NCI-H774 (cell line): ENCODE measurements at places on chromosomes 2 and 18.

GRCh38 chr2:42493468-42494354, at the start of gene KCNG3:
KCNG3 (minus strand) TSS chr2:42493982; CDS start chr2:42493501, 481 bp downstream.
- DNase-seq, result peak; percentile 72

DNA sequence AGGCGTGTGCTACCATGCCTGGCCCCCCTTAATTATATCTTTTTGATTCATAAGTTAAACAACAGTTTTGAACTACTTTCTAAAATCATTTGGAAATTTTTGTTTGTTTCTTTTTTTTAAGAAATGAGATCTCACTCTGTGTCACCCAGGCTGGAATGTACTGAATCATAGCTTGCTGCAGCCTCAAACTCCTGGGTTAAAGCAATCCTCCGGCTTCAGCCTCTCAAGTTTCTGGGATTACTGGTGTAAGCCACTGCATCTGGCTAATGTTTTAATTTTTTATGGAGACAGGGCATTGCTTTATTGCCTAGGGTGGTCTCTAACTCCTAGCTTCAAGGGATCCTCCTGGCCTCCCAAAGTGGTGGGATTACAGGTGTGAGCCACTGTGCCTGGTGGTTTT, 71.5 kb downstream of the BABAM2 start:
- DNase-seq, result no peak

- no peak for DNase-seq
Observed at GRCh38 chr18:35089382-35089781, 48.2 kb downstream of the MAPRE2 start.

GRCh38 chr2:1771626-1772280, 27.4 kb upstream of the PXDN start:
- DNase-seq, result no peak
